ENCODE measurements at places on chromosomes 3 and 15.

GRCh38 chr3:184908859-184909258 lies 96.9 kb downstream of the VPS8 start:
- DNase-seq, result no peak

DNA sequence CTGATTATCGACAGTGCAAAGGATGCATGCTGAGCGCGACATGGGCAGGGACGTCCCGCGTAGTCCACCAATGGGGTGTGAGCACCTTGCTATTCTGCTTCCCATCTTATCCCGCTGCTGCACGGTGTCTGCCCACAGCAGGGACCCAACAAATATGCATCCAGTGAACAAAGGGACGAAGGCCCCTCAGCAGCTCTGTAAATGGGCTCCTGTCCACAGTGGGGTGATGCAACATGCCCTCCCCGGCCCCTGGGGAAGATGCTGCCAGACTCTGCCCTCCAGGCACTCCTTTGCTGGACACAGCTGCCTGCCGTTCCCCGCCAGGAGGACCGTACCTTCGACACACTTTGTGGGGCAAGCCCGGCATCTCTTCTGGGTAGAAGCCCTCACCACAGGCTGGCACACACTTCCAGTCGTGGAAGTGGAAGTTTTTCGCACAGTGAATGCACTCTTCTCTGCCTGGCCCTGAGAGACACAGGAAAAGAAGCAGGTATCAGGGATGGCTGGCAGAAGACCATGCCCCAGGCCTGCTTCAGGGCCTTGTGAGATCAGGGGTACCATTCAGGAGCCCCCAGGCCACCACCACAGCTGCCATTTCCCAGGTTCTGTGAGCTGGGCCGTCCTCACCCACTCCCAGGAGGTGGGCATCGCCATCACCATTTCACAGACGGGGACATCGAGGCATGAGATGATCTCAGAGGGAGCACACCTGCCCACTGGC lies 18.2 kb upstream of the SNRPA1 start:
- DNase-seq, result no peak

DNA sequence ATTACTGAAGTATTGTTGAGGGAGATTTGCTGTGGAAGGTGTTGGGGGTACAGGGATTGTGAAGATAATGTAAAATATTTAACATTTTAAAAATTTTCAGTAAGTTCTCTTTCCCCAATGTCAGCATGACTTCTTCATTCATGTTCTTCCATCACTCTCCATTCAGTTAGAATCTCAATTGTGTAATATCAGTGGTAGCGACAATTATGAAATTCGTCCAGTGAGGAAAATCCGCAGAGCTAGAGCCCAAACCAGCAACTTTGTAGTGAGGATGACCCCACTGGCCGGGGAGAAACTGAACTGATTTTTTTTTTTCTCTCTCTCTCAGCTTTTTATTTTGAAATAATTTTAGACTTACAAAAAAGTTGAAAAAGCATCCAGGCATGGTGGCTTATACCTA lies 171.7 kb downstream of the PGPEP1L start:
- no peak for DNase-seq

DNA sequence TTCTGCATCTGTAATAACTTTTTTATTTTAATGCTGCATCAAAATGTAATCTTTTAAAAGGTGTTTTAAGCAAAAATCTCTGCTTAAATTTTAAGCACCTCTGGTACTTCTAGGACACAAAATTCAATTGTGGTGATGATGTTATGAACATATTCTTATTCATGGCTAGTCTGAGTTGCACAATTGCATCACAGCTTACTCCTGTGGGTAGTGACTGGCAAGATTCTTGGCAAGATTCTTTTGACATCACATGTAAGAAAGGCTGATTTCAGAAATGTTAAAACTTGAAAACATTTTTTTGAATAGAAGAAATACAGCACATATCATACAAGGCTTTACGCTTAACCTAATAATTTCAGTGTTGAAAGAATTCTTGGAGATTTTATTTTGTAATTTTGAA lies 35.7 kb downstream of the IQCH start:
- DNase-seq, result no peak

GRCh38 chr15:75176396-75176761 lies 25.3 kb upstream of the C15orf39 start:
- no peak for DNase-seq

- DNase-seq, result no peak
Measured at GRCh38 chr3:56823984-56824703, 22.4 kb upstream of the ARHGEF3 start.

DNA sequence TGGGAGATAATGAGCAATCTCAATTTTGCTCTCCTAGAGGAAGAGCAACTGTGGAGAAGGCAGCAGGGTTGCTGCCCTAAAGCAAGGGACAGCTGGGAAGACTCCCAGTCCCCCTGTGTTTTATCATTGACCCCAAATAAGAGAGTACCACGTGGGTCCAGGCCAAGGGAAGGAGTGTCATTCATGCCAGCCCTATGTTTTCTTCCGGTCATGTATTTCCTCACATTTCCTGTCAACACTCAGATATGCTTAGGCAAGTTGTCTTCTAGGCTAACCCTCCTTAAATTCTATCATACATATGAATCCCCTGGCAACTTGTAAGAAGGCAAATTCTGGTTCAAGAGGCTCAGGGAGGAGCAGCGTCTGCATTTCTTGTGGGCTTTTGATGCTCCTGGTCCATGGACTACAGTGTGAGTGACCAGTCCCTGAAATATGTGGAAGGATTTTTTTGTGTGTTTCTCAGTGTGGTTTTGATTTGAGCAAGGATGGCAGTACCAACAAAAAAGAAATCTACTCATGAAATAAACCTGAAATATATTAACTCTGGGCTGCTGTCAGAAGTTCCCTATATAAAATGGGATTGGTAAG lies 31.9 kb upstream of the RPP14 start:
- no peak for DNase-seq

- no peak for DNase-seq
Measured at GRCh38 chr3:123668906-123669305, 84.1 kb upstream of the HACD2 start.

DNA sequence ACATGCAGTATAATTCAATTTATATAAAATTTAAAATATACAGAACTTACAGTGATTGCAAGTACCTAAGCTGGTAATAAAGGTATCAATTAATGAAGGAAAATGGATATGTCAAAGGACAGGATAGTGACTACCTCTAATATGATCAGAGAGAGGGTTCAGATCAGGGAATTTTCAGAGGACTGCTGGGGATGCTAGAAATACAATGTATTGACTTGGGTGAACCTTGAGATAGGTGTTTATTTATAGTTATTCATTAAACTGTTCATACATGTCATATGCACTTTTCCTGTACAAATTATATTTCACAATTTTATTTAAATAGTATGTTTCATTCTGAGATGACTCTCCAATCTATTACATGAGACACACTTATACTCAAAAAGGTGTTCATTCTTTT lies 554.1 kb downstream of the FHIT start:
- no peak for DNase-seq

DNA sequence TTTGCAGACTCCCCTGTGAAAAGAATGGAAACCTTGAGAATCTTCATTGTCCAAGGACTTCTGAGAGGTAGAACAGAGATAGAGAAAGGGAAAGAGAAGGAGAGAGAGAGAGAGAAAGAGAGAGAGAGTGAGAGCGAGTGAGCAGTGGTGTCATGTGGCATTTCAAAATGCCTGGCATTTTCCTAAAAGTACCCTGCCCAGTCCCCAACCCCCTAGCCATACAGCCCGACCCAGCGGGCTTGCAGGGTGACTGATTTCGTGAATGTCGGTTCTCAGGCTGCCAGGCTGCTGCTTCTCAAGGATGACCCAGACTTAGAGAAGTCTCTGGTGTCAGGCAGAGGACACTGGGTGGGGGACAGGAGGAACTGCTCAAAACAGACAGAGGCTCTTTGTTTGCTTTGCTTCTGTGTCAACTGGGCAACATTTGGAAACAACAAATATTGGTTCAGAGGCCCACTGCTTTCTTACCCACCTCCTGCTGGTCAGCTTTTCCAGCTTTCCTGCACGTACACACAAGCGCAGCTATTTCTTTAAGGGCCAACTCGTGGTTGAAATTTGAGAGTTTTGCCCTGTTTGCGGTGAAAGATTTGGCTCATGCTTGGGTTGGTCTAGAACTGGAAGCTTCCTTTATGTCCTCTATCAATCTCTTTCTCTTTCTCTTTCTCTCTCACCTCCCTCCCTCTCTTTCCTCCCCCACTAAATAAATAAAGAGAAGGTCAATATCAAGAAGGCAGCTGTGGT lies 3.7 kb upstream of the TF start:
- DNase-seq, result no peak

DNA sequence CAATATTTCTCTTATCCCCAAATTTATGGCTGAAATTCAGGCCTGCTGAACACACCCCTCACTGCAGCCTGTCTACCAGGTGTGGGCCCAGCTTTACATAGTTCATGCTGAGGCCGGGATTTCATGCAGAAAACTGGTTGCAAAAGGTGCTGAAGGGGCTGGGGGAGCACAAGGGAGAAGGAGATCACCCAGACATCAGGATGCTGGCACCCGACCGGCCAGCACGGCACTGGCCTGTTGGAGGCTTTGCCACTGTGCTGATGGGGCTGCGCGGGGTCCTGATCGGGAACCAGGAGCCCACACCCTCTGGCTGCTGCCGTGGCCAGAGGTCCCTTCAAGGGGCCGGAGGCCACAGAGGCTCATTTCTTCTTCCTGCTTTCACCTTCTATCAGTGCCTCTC lies 177.9 kb upstream of the C2CD4B start:
- DNase-seq, result no peak

DNA sequence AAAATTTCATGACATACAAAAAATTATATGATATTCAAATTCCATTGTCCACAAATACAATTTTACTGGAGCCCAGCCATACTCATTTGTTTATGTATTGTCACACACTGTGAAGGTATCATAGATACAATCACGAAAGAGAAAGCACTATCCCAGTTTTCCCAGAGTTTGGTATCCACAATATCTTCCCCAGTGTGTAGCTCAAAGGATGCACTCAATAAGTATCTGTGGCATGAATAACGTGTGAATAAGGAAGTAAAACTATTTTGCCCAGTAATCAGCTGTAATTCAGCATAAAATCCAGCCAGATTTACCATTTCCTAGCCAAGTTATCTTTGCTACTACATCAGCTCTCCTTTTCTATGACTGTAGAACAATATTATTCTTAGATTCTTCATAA lies 131.3 kb upstream of the KCNMB2 start:
- DNase-seq, result no peak

DNA sequence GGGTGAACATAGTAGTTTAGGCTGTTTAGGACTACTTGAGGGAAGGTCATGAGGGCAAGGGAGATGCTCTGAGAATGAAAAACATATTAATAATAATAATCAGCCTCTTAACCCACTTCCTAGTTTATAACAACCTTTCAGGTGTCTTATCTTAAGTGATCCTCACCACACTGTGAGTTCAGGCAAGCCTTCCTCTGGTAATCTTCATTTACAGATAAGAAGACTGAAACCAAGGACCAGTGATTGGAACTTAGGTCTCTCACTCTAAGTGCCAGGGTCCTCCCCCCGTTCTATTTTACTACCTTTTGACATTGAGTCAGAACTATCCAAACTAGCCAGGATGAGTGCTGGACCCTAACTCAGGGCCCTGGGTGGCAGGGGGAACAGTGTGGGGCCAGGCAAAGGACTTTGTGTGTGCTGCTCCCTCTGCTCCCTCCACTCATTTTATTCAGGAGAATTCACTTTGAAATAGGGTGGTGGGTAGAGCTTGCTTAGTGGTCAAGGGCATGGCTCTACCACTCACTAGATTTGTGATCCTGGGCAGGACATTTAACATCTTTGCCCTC lies 5.7 kb downstream of the NUTM1 start:
- no peak for DNase-seq

GRCh38 chr3:133394561-133395311 lies 5.1 kb upstream of the BFSP2 start:
- DNase-seq, result no peak

- no peak for DNase-seq
Measured at GRCh38 chr3:39126532-39127071, 19.1 kb downstream of the TTC21A start.

- DNase-seq, result no peak
Measured at GRCh38 chr3:10353160-10353559, 32.2 kb upstream of the SEC13 start.

GRCh38 chr3:158696618-158697017 lies 24.2 kb upstream of the LXN start:
- no peak for DNase-seq

DNA sequence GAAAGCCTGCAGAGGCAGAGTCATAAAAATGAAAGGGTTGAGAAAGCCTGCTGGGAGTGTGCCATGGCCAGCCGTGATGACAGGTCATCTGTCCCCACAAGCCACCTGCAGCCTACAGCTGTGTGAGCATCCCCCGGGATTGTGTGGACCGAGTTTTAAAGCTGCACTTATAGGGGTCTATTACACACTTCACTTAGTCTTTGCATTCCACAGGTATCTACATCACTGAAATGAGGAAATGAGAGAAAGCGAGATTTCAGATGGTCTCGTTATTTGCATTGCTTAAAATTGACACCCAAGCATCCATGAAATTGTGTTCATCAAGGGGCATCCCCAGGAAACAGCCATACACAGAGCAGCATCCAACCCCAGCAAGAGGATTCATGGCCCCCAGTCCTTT lies 137.6 kb upstream of the TRIM42 start:
- no peak for DNase-seq

DNA sequence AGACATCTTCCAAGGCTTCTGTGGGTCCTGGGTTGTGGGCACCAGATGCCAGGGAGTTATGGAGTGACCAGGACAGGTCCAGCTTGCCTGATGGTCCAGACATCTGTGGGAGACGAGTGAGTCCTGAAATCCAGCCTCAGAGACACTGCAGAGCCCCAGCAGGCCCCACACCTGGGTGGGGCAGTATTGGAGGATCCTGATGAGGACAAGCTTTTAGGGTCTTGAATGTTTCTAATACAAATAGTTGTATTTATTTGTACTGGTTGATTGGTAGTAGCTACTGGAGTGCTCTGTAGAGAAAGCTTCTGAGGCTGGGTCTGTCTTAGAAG lies 67.5 kb upstream of the PRR23C start:
- no peak for DNase-seq

DNA sequence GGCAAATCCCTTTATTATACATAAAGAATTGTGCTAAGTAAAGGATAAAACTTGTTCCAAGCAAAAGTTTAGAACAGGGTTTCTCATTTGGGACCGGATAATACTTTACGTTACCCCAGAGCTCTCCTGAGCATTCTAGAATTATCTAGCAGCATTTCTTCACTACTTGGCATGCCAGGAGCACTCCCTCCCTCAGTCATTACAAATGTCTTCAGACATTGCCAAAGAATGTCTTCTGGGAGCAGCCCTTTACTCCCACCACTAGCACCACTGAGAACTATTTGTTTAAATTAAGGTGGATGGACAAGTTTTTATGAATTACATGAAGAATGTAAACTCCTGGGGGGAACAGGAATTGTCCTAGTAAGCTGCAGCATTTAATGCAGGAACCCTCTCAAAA lies 516.4 kb downstream of the GBE1 start:
- DNase-seq, result no peak

- DNase-seq, result no peak
Measured at GRCh38 chr3:51800750-51801125, 21.7 kb upstream of the IQCF6 start.

All from Right ventricle myocardium superior (tissue), 1 donor.